Mesenchymal stem cell (in vitro differentiated cells and primary cell): ENCODE measurements at places on chromosomes 5 and 9.

- no peak for DNase-seq
Measured at GRCh38 chr5:175471628-175472027, 6.7 kb upstream of the SFXN1 start.

DNA sequence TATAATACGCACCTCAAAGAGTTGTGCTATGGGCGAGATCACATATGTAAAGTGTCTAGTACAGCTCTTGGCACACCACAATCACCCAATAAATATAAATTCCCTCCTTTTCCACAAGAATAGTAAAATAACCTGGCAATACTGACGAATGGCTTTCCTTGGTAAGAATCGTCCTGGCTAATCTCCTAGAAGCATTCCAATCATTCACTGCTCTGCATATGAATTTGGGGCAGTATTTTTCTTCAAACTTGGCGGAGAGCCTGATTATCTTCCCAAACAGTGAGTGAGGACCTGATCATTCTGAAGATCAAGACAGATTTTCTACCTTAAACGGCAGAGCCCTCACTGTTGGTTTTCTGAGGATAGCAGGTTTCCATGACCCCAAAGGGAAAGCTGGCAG lies 96.0 kb downstream of the TMEM215 start:
- DNase-seq: no peak

- DNase-seq: no peak
Measured at GRCh38 chr9:137387114-137387890, 35.7 kb downstream of the EXD3 start.

GRCh38 chr5:59246145-59246869 lies 647.2 kb downstream of the PDE4D start:
- DNase-seq: no peak

DNA sequence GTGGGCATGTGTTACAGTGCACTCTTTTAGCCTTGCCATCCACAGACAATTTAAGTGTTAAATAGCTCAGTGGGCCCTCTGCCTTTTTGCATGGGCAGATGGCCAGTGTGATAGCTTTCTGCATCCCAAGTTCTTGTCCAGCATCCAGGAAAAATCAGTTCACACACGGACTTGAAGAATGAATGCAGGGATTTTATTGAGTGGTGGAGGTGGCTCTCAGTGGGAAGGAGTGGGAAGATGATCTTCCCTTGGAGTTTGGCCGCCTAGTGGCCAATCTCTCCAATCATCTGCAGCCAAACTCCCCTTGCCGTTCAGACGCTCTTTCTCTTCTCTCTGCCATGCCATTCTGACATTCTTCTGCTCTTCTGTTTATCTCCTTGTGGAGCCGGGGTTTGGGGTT lies 322.4 kb upstream of the GRAMD2B start:
- DNase-seq: no peak

- DNase-seq: peak; percentile 61
Measured at GRCh38 chr5:173926359-173926758, 38.2 kb downstream of the CPEB4 start.

GRCh38 chr5:94901191-94901979 lies 282.9 kb downstream of the SLF1 start:
- peak; percentile 62 for DNase-seq

DNA sequence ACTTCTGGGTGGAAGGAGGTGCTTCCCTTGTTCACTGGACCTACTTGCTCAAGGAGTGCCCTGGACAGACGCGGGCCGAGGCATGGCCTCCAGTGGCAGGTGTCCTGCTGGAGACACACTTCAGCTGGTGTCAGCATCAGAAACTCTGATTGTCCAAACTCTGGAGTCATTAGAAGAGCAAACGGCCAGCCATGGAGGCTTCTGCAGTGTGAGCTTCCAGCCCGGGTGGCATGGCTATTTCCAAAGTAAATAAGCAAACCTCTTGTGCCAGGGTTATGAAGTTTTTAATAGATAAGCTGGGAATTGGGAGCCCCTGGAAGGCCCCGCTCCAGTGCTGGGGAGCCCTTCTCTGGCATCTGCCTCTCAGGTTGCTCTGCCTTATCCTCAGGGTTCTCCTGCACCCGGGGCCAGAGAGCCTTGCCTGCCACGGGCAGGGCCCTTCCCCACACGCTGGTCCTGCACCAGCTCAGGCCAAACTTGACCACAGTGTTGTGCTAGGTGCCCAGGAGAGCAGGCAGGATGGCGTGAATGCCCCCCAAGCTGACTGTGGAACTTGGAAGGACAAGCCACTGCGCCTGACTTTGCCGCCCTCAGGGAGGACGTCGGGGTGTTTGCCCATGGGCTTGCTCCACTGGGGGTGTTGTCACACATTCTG lies 285.6 kb downstream of the GADD45G start:
- DNase-seq: no peak

GRCh38 chr9:84224246-84224645 lies 116.3 kb downstream of the SLC28A3 start:
- no peak for DNase-seq

DNA sequence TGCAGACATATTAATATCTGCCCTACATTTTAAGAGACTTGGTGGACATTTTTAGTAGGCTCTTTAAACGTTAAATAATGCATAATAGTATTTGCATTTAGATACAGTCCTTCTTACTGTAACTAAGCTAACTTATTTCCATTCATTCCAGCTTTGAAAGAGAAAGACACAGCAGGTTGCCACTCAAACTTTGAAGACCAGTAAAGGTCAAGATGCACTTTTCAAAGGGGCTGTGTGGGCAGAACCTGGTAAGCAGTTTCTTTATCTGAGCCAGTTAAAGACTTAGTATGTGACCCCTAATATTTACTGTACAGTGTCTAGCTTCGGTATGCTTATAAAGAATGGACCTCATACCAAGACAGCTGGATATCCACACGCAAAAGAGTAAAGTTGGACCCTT lies 20.8 kb downstream of the PLGRKT start:
- DNase-seq: no peak

DNA sequence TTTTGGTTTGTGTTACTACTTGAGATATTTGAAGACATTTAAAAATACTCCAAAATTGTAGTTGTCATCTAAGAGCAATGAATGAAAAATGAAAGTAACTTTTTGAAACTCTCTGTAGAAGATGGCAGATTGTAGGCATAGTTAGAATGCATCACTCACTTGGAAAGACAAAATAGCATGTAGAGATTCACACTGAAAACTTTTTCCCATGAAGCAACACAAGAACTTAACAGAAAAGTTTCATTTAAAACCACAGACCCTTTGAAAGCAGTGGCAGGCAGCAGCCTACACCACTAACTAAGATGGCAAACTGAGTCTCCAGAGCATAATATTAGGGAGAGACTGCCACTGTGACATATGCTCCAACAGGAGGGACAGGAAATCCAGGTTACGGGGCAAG lies 18.9 kb upstream of the FAM174A start:
- DNase-seq: no peak
